CD4-positive, alpha-beta T cell treated with Interferon gamma for 1 hour (primary cell): ENCODE measurements at places on chromosomes 12 and 14.

- no peak for DNase-seq
These were observed 35.4 kb upstream of the GUCY2C start for GRCh38 chr12:14731821-14732220.

DNA sequence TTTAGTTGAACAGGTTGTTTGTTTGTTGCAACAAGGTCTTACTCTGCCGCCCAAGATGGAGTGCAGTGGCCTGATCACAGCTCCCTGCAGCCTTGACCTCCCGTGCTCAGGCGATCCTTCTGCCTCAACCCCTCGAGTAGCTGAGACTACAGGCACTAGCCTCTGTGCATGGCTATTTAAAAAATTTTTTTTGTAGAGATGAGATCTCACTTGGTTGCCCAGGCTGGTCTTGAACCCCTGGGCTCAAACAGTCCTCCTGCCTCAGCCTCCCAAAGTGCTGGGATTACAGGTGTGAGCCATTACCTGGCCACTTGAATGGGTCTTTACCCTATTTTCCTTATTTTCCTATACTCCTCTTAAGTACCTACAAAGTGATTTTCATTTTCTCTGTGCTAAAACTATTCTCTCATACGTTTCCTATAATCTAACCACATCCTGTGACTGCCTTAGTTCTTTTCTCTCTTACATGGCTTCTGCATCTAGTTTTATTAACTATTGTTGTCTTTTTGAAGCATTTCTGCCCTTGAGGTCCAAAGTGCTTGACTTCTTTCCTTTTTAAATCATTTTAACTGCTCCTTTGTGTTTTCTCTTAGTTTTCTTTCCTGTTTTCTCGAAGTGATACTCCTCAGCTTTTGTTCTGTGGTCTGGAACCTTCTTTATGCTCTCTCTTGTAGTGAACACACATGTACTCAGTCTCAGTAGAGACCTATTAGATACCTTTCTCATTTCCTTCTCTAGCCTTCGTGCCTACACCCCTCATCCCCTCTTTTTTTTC, 14.1 kb downstream of the GPX2 start:
- no peak for DNase-seq

- no peak for DNase-seq
These were observed 4.7 kb downstream of the IFT43 start for GRCh38 chr14:75990297-75990696.

DNA sequence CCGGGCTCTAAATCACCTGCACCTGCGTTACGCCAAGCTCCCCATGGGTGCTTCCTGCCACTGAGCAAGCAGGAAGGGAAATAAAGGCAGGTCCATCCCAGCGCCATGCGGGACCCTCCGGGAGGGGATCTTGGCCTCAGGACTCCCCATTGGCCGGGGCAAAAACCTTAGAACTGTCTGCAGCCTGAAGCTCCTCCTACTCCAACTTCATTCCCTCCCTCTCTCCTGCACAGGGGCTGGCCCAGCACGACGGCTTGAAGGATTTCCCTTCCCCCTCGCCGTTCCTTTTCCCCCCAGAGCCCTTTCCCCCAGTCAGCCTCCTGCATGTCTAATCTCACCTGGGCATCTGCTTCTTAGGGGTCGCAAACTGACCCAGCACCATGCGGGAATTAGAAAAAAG, 137.2 kb upstream of the NCOR2 start:
- DNase-seq = no peak

DNA sequence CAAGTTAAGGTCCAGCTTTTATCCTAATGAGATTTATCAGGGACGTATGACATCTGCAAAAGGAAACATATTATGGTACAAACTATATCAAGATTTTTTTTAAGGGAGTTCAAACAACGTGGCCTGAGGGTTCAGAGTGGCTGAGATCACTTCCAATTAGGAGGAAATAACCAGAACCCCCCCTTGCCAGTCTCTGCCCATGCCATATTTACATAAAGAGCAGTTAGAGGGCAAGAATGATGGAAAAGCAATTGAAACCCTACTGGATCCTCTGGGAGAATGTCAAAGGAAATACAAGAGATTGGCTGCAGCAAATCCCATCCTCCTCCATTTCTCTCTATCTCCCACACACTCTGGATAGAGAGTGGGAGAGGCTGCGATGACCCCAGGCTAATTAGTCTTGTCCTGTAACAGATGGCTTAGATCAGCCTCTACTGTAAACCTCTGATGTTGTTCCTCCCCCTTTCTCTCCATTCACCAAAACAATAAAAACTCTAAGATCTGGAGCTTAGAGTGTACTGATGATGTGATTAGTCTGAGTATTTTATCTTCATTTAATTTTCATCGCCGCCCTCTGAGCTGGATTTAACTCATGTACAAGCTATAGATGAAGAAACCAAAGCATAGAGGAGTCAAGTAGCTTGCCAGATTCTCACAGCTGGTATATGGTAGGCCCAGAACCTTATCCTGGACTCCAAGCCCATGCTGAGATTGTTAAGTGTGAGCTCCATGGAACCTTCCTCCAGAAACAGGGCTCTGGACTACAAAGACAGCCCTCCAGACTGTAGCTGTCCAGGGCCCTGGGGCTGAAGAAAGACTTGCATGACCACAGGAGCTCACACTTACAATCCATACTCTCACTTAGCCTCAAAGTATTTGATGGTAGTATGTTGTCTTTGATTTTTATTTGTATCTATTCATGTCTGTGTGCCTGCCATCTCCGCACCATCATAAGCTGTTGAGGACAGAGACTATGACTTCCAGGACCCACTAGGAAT, 54.1 kb upstream of the GNG2 start:
- DNase-seq = no peak

- no peak for DNase-seq
These were observed 7.7 kb upstream of the TCTN1 start for GRCh38 chr12:110606253-110606611.

GRCh38 chr12:9899209-9899608, 17.9 kb downstream of the KLRF2 start:
- no peak for DNase-seq

DNA sequence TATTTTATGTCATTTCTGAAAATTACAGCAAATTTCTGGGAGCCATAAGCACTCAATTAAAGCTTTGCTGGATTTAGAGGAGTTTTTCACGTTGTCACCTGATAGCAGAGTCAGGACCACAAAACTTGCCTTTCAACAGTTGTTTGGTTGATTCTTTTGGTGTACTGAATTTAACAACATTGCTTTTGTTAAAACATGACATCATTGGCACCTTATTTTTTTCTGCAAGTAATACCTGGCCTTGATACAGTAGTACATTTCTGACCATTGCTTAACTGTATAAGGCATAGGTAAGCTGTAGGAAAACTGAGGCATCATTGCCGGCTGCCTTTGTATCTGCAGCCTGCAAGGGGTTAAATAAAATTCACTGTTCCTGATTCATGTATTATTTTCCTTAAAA, 4.5 kb upstream of the BCL11B start:
- no peak for DNase-seq

- no peak for DNase-seq
These were observed 6.6 kb upstream of the PLEKHG7 start for GRCh38 chr12:92696216-92696615.

DNA sequence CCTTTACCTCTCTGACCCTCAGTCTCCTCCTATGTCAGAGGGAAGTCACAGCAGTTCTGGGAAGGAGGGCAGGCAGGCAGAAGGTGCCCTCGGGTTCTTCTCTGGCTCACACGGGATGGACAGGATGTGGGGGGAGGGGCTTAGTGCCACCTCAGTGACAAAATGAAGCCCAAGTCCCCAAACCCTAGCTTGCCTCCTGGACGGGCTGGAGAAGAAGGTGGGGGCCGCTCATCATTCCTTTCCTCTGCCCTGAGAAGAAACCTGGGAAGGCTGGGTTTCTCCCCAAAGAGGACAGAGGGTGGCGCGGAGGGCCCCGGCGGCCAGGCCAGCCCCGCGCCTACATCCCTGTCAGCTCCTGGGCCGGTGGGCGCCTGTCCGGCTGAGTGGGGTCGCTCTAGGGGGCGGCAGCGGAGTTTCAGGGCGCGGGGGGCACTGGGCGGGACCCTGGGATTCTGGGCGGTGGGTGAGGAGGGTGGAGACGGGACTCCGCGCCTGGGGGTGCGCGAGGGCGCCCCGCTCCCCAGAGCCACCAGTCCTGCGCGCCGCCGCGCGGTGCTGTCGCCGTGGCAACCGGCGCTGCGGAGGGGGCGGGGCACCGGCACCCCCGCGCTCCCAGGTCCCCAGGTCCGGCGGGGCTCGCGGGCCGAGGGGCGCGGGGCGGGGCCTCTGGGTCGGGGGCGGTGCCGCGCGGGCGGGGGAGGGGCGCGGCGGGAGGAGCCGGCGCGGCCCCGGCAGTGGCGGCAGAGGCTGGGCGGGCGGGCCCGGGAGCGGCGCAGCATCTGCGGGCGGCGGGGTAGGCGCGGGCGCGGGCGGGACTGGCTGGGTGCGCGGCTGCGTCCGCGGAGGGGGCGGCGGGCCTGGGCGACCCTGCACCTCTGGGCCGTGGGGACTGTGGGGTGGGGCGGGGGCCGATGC, at the start of gene TMEM121:
Gene TMEM121, plus strand, starts transcription at position 723 of the 915 bp plus-strand sequence. CDS start 2,252 bp downstream, outside the sequence.
- DNase-seq = peak; percentile 38

GRCh38 chr14:100780246-100780645, 45.7 kb upstream of the MEG3 start:
- DNase-seq = no peak

DNA sequence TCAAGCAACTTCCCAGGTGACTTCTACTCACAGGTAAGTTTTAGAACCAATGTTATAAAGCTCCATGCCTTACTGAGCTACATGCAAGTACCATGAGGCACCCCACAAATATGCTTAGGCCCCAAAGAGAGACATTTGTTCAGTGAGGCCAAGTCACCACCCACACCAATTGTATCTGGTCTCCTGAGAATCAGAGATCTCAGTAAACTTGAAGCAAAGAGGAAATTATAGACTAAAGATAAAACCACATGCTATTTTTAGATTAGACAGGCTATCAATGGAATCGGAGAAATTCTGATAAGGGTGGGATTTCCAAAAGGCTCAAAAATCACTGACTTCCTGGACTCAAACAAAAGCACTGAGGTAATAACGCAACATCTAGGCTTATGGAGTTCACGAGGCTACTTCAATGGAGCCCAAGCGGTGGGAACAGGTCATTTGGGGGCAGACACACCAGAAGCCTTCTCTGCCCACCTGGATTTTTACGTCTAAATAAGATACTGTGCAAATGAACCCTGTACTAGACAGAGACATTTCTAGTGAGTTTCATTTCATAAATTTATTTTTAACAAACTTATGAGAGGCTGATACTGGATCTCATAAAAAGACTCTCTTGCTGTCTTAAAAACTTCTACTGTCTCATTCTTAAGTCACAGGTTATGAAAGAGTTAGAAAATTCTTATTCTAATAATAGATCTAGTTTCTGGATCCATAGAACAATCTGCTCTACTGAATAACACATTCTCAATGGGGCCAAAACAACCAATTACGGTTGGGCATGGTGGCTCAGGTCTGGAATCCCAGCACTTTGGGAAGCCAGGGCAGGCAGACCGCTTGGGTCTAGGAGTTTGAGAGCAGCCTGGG, 7.7 kb downstream of the SLC15A4 start:
- no peak for DNase-seq
